ENCODE measurements at places on chromosomes 6 and 20.
A peak's percentile ranks its signal among the peaks of the same experiment; 100 is the strongest.

GRCh38 chr6:24187965-24188577, 62.1 kb downstream of the NRSN1 start:
- no peak for DNase-seq

DNA sequence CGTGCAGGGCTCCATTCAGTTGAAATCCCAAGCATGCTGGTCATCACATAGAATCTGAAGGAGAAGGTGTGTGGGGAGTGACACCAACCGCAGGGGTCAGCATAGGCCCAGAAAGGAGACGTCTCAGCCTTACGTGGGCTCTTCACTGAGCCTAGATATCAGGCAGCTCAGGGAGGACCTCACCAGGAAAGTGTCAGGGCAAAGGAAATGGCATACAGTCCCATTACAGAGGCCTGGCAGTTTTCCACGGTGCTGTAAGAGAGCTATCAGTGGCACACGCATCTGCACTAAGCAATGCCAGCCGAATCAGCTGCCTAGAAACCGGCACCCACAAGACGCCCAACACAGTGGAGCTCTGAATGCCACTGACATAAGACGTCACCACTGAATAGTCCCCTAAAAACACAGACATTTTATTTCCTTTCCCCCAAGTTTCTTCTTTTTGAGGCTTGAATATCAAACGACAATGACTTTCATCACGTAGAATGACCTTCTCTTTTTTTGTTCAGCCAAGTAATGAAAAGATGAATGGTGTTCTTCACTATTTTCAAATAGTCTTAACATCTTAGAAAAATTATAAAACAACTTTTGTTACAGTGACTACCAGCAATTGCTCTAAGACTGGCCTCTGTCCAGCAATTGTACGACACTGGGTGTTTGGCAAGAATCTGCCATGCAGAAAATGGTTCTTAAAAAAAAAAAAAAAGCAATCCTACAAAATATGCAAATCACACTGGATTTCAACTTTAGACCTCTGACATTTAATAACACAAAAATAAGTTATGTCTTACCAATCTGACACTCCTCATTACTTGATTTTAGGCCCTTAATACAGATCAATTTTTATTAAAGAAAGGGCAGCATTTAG, 88.9 kb upstream of the FOXQ1 start:
- no peak for DNase-seq

DNA sequence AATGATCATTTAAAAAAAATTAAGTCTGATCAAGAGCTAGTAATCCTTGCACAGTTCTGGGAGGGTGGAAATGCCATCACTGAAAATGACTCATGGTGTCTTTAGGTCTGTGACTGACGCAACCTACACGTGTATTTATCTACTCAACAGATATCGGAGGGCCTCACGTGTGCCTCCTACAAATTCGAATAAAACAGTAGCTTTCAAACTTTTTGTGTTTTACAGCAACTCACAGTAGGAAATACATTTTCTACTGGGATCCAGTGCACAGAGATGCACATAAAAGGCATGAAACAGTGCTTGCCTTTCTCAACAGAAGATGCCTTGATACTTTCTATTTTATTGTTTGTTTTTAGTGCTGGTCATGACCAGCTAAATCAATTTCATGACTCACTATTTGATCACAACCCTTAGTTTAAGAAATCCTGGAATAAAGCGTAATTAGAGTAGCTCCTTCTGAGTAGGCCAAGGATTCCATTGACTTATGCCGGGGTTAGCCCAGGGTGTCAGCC, 210.0 kb upstream of the SNX9 start:
- no peak for DNase-seq

- no peak for DNase-seq
These were observed 238.5 kb downstream of the GMPR start for GRCh38 chr6:16476861-16477260.

DNA sequence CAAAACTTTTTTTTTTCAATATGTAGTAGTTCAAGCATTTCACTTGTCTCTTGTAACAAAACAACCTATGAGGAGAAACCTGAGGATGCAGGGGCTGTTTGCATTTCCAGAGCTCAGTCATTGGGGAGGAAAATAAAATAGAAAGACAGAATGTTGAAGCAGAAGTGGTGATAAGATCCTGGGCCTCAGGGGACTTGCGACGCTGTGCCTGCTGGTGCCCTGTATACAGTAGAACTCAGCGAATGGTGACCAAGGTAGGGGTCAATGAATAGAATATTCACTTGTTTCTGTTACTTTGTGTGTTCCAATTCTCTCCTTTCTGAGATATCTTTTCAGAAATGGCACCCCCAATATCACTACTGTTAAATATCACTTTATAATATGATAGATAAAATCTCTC, 271.6 kb downstream of the FARS2 start:
- DNase-seq: no peak

DNA sequence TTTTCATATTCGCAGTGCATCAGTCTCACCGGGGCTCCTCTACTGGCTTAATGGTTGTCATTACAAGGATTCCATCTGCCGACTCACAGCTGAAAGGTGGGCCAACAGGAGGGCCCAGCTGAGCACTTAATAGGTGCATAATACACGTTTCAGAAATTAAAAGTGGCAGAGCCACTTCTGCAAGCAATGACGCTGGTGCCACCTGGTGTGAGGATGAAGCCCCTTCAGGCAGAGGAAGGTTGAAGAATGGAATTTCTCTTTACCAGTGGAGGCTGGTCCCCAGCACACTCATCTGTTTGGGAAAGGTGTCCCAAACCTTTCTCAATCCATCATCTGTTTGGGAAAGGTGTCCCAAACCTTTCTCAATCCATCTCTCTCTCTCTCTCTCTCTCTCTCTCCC, 8.2 kb upstream of the STMND1 start:
- no peak for DNase-seq

DNA sequence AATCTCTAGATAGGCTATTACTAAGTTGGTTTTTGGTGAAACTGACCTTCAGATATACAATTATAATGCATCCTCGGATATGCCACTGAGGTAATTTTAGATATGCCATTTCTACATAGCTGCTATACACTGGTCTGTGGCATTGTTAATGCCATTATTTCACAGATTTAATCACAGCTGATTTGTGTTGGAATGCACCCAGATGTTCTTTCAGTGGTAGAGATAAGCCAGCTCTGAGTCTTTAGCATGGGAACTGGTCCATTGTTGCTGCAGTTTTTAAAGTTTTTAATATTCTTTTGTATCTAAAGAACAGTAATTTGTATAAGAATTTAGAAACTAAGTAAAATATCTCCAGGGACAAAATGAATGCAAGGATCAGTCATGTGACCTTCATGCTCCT, 6.8 kb downstream of the TMX4 start:
- DNase-seq: no peak

GRCh38 chr20:51258582-51259165, 235.8 kb upstream of the KCNG1 start:
- no peak for DNase-seq

DNA sequence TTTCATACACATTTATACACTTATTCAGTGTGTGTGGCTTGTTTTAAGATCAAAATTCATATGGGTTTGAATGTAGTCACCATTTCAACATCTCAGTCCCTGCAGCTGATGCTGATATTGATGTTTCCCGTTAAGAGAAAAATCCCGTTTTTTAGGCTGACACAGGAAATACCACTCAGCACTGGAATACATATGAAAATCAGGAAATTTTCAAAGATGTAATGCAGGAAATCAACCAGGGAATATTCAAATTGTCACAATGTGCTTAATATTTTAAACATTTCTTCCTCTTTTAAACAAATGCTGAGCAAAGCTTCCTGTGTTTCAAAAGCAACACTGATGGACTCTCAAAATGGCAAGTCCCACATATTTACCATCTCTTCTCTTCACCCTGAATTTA, 94.5 kb upstream of the MARCKS start:
- no peak for DNase-seq

- DNase-seq: peak; percentile 32
These were observed 243.5 kb downstream of the GMPR start for GRCh38 chr6:16481697-16482399.

GRCh38 chr20:20524756-20525155, 156.9 kb downstream of the INSM1 start:
- no peak for DNase-seq

DNA sequence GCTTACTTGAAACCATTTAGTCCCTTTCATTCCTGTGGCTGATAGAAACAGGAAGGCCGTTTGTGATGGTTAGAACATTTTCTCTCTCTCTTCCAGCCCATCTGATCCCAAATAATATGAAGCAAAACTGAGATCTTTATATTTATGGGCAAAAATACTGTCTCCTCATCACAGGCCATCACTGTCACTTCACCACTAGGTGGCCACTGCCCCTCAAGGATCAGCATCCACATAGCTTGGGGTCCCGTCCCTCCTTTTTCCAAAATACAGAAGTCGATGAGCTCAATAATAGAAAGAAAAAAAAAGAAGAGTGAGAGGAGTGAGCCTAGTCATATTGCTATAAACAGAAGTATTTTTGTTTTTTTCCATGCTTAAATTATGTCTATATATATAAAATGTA, 46.4 kb upstream of the LAMP5 start:
- DNase-seq: no peak

GRCh38 chr20:47665221-47665991, 119.9 kb downstream of the SULF2 start:
- no peak for DNase-seq

GRCh38 chr6:151240036-151240685, 394 bp downstream of the AKAP12 start:
- no peak for DNase-seq

DNA sequence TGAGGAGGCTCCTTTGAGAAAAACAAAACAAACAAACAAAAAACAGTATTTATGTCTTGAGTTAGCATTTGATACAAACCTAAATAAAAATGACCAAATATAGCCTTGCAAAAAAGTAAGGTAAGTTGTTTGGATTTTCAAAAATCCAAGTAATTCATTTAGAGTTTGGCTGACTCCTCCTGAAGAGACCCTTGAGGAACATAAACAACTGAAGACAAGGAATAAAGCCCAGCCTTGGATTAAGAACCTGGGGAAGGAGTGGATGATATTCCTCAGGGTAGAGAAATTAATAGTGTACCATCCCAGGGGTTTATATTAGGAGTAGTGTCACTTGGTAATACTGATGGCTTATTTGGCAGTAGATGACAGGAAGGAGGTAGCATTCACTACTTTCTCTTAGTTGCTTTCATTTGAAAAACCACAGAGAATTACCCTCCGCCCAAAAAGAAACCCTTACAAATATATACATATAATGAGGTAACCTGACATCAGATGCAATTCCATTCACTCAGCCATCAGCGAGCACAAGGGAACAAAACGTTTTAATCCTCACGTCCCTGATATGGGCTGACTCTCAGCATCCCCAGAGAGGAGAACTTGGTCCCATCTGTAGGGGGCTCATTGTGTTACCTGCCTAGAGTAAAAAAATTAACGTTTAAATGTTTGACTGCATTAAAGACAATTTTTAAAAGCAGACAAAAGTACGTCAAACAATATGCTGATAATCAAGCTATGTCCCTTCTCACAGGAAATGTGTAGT, 57.0 kb downstream of the SOBP start:
- no peak for DNase-seq

- DNase-seq: no peak
These were observed 28.4 kb downstream of the GPX6 start for GRCh38 chr6:28486988-28487742.

GRCh38 chr6:134431421-134431859, 113.5 kb upstream of the SGK1 start:
- DNase-seq: no peak

GRCh38 chr6:35224720-35225119, 11.0 kb downstream of the SCUBE3 start:
- no peak for DNase-seq

- no peak for DNase-seq
These were observed 44.9 kb upstream of the PHACTR2 start for GRCh38 chr6:143632894-143633293.

GRCh38 chr6:48671505-48671904, 560.5 kb upstream of the PTCHD4 start:
- no peak for DNase-seq

DNA sequence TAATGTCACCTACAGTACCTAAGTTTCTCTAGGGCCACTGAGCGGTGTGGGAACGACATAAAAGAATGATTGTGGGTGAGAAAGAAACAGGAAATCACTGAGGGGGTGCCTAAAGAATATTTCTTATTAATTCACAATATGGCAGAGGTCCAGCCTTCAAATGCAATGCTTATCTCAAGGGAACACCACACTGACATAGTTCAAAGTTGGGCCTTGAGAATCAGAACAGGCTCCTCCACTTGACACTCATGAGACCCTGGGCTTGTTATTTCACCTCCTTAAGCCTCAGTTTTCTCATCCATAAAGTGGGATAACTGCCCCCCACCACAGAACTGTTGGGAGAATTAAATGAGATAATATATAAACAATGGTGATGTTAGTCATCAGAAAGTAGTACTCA, 40.4 kb upstream of the ARHGAP18 start:
- no peak for DNase-seq

GRCh38 chr20:1187605-1188171, 2.9 kb upstream of the TMEM74B start:
- DNase-seq: no peak

DNA sequence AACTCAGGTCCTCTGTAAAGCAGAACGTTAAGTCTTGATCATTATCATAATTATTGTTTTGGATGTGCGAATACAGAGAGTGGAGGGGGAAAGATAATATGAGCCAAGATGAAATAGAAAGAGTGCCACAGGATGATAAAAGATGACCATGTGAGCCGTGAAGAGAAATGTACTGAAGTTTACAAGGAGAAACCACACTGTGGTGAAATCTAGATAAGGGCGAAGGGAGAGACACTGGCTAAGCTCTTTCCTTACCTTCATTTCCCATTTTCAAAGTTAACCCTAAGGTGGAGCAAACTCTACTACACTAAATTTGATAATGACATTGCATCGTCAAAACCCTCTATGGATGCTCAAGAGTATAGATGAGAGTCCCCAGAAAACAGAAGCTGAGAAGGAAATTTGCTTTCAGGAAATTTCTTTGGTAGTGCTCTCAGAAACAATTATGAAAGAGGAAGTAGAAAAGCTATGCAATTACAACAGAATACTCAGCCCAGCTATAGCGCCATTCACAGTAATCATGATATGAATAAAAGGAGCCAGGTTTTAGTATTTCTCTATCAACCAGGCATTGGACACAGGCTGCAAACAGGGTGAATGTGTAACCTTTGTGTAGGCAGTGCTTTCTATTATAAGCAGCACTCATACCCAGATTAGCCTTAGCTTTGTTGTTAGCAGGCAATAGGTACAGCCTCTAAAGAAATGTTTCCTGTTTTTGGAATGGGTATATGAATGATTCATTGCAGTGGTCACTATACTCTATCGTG, 1080.7 kb downstream of the GRIK2 start:
- no peak for DNase-seq

DNA sequence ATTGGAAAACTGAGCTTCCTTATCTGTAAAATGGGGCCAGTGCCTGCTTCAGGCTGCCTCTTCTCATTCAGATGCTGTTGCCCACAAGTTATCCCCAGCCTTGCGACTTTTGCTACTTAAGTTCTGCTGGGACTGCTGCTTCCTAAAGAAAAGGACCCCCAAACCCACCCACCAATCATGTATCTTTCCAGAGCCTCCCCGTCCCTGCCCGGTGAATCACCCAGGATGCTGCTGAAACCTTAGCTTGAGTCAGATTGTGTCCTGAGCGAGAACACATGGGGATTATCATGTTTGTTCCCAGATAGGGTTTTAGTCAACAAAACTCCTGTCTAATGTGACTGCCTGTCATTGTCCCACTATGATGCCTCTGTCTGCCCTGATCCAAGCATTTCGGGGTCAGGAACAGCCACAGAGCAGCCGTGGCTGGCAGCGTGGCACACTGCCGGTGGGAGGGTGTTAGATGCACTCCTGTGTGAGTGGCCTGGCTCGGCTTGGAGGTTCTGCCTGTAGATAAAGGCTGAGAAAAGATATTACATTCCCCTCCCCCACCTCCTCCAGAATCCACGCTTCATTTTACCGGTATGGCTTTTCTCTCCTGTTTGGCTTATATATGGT, 79.9 kb downstream of the TOX2 start:
- DNase-seq: no peak

All from activated CD8-positive, alpha-beta memory T cell treated with anti-CD3 and anti-CD28 coated beads for 1 hour (primary cell).